ELF-1 (cell line): ENCODE measurements at places on chromosomes 5 and 9.

DNA sequence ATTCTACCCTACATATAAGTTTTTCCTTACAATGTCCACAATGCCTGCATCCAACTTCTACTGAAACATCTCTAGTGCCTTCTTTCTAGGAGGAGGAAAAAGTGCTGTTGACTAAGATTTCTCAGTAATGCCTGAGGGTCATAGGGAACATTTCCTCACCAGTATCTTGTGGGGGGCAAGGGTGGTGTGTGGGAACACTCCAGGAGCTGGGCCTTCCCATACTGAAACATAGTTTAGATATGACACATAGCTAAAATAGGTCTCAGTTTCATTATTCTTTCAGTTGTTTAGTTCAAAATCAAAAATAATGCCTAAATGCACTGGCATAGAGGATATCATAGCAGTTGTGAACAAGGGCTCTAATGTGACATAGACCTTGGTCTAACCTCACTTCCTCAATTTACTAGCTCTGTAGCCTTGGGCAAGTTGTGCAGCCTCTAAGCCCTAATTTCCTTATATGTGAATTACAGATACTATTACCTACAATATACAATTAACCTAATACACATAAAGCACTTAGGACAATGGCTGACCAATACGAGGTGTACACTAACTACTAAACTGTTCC, 66.1 kb downstream of the HAPLN1 start:
- no peak for DNase-seq

- no peak for DNase-seq
These were observed 51.1 kb upstream of the DAPK1 start for GRCh38 chr9:87446527-87446926.

- no peak for DNase-seq
These were observed 1726.4 kb upstream of the NUDT12 start for GRCh38 chr5:105288946-105289345.

- DNase-seq: no peak
These were observed 313 bp downstream of the BRIX1 start for GRCh38 chr5:34915856-34916192.

- peak; percentile 88 for DNase-seq
These were observed 39.6 kb downstream of the COL5A1 start for GRCh38 chr9:134681061-134681661.

- no peak for DNase-seq
These were observed 79.4 kb downstream of the PALM2AKAP2 start for GRCh38 chr9:109859447-109859846.

DNA sequence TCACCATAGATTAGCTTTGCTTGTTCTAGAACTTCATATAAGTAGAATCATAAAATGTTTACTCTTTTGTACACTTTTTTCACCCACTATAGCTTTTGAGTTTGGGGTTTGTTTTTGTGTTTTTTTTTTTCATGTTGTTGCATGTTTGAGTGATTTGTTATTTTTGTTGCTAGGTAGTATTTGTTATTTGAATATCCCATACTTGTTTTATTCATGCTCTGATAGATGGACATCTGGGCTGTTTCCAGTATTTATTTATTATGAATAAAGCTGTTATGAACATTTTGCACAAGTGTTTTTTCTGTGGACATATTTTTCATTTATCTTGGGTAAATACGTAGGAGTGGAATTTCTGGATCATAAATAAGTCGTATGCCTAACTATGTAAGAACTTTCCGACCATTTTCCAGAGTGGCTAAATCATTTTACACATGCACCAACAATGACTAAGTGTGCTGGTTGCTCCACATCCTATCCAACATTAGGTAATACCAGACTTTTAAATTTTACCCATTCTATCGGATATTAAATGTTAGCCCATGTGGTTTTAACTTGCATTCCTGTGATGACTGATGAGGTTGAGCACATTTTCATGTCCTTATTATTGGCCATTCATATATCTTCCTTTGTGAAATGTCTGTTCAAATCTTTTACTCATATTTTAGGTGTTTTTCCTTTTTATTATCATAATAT, 69.1 kb upstream of the NR4A3 start:
- no peak for DNase-seq

DNA sequence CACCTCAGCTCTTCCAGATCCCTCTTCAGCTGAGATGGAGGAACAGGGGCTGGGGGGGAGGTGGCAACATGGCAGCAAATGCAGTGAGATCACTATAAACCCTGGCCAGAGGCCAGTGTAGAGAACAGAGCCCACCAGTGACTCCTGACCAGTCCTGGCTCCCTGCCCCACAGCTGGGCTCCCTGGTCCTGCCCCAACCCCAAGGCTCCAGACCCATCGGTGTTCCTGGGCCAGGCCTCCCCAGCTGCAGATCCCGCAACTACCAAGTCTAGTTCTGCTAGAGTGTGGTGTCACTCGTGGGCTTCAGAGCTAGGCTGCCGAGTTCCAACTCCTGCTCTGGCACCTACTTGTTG, 16.8 kb downstream of the AKNA start:
- no peak for DNase-seq

DNA sequence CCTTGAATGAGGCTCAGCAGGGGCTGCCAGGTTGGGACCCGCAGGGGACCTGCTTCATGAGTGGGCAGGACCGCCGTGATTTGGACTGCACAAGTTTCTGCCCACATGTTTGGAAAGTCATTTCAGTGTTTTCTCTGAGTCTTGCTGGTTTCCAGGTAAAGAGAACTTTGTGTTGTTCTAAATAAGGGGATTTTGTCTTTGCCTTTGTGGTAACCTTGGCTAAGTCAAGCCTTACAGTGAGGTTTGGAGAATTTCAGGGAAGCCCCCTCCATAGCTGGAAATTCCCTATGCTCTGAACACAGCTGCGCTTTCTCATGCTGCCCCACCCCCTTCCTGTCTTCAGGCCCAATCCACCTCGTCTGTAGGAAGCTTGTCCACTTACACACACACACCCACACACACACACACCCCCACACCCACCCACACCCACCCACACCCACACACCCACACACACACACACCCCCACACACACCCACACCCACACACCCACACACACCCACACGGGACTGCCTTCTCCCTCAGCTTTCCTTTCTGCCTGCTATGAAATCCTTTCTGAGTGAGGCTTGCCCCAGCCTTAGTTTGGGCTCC, 270.1 kb downstream of the HSPA4 start:
- no peak for DNase-seq

GRCh38 chr9:3478549-3478953, 47.2 kb downstream of the RFX3 start:
- peak; percentile 87 for DNase-seq

DNA sequence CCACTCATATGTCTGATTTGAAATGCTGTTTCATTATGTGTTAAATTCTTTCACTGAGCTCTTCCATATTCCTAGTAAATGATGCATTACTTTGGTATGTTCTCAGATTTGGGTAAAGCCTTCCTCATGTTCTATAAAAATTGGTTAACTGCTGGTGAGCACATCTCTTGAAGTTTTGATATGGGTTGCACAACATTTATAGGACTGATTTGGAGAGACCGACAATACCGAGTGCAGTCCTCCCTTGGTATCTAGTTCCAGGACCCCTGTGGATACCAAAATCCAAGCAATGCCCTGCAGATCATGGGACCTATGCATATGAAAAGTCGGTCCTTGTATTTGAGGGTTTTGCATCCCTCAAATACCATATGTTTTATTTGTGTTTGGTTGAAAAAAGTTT, 37.8 kb downstream of the WDR36 start:
- DNase-seq: no peak

GRCh38 chr5:27318701-27319100, 280.3 kb upstream of the CDH9 start:
- DNase-seq: no peak

GRCh38 chr5:135472141-135472540, 20.0 kb upstream of the TIFAB start:
- DNase-seq: no peak

- no peak for DNase-seq
These were observed 1682.4 kb downstream of the MAT2B start for GRCh38 chr5:165187815-165188214.

- no peak for DNase-seq
These were observed 91.9 kb downstream of the CAMSAP1 start for GRCh38 chr9:135815413-135815812.

DNA sequence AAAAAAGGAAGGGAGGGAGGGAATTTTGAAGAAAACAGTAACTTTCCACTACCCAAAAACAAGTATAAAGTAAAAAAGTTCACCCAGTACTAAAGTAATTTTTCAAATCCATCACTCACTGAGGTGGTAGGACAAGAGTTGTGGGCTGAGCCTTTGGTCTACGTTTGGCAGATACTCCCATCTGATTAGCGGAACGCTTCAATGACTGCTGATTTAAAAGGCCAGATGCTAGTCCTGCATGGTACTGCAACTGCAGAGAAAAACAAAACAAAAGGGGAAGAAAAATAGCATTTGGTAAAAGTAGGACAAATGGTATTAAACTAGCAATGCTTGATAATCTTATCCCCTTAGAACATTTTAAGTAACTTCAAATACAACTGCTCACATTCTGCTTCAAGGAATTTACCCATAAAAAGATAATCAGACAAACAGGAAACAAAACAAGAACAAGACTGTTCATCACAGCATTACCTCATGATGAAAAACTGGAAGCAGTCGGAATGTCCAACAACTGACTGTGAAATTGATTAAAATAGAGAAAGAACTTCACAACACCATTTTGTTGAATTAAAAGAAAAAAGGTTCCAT, 65.4 kb downstream of the MED27 start:
- DNase-seq: no peak

- no peak for DNase-seq
These were observed 23.4 kb downstream of the LURAP1L start for GRCh38 chr9:12798066-12798770.

DNA sequence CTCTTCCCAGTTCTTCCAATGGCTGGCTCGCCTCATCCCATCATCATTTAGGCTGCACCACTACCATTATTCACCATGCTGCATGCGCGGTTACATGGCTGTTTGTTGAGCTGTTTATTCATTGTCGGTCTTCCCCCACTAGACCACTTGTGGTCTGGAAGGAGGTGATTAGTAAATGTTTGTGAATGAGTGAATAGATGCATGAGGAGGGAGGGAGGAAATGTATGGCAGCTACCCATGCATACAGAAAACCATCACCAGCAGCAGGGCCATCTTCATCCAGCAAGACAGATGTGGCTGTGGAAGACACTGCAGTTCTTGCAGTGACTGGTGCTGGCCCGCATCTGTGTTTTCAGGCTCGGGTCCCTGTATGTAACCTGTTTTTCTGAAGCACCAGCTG, 113.3 kb upstream of the SAP30L start:
- DNase-seq: no peak

GRCh38 chr5:26645659-26646058, 392.7 kb downstream of the CDH9 start:
- no peak for DNase-seq

GRCh38 chr9:127353882-127354281, 43.1 kb upstream of the SLC2A8 start:
- no peak for DNase-seq

GRCh38 chr5:79001471-79001870, 16.4 kb upstream of the ARSB start:
- no peak for DNase-seq

DNA sequence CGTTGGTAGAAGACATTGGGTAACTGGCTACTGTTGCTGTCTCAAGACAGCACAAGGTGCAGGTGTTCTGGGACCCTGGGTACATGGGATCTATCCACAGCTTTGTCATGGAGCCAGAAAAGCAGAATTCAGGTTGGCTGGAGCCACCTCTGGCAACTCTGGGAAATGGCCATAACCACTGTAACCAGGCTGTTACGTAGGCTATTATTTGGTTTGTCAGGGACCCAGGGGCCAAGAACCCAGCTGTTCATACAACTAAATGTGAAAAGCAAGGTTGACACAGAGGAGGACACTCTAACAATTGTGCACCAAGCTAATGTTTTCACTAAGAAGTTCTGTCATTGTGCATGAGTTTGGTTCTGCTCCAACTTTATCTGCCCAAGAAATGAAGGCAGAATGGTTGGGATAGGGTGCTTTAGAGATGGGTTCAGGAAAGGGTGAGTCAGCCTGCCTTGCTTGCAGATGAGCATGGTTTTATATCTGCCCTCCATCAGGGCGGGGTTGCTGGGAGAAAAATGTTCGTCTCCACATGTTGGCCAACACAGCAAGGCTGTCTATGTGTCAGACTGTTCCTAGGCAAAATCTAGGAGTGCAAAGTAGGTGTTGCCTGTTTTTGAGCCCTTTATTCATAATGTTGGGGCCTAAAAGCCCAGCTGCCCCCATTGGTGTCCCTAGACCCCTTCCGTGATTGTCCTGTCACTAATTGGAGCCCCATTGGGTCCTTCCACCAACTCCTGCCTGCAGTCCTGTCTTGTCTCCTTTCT, 131.3 kb upstream of the DAP start:
- no peak for DNase-seq

DNA sequence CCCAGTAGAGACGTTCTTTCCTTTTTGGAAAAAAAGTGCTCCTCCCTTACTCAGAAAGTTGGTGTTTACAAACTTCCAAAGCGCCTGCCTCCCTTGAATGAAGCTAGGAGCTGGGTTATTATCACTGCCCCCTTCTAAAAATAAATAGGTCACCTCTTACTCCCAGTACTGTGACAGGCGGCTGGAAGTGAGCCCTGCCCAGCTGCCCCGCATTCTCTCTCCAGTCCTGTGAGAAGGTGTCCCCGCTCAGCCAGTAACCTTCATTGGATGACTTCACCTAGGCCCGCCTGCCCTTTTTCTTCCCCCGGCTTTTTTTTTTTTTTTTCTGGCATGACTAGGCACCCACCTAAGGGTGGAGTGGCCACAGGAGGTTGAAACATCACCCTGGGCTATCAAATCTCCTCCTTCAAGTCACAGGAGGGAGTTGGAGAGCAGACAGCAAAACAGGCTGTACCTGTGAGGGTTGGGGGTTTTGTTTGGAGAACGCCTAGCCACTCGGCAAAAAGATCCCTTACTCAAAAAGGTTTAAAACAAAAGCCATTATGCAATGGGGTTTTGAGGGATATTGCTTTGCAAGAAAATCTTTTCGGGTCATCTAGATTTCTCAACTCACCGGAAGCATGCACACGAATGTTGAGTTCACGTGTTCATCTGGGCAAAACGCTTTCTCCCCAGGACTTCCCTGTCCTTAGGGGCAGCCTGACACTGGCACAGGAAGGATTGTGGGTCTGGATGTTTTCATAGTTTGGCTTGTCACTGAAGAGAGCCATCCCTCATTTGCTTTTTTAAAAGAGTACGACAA, 43.3 kb upstream of the ZNF622 start:
- DNase-seq: peak; percentile 94

GRCh38 chr9:114503009-114503408, 2.3 kb downstream of the WHRN start:
- peak; percentile 12 for DNase-seq
